ENCODE measurements at places on chromosomes 3 and 15. TPM values are rescaled to one million over a fixed set of nuclear protein-coding genes. Genes with fewer than 3 reads are reported as not detected.

- DNase-seq: no peak
These were observed 54.3 kb upstream of the ADCY5 start for GRCh38 chr3:123503203-123503602.

SSR3 gene
- 521 TPM for total RNA-seq

DNA sequence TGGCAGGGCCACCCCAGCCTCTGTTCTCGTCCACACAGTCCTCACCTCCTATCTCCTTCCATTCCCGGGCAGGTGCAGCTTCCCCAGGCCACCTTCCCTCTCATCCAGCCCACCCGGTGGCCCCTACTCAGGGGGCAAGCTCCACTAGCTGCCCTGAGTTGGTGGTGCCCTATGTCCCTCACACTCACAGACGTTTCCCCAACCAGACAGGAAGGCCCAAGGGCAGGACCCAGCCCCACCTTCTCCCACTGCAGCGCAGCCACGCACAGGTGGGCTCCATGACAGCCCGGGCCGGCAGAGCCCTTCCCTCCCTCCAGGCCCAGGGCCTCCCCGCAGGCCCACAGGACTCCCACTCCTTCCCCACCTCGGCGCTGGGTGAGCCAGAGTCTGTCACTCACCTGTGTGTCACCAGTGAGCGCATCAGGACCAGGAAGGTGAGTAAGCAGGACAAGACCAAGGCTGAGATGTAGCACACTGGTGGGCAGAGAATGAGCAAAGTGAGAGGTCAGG lies 11.1 kb downstream of the ISLR start:
- peak; percentile 19 for DNase-seq

- DNase-seq: peak; percentile 48
These were observed 136.1 kb upstream of the UBE2E1 start for GRCh38 chr3:23669541-23670255.

GRCh38 chr3:64055076-64055475 lies 31.8 kb upstream of the PSMD6 start:
- DNase-seq: no peak

EFCC1 gene
- total RNA-seq: not detected

SI gene
- not detected for total RNA-seq

GRCh38 chr3:69809076-69809835 lies 70.0 kb downstream of the MITF start:
- no peak for DNase-seq
